C1 segment of cervical spinal cord (tissue), 14 donors: ENCODE measurements at places on chromosomes 5 and 9.

DNA sequence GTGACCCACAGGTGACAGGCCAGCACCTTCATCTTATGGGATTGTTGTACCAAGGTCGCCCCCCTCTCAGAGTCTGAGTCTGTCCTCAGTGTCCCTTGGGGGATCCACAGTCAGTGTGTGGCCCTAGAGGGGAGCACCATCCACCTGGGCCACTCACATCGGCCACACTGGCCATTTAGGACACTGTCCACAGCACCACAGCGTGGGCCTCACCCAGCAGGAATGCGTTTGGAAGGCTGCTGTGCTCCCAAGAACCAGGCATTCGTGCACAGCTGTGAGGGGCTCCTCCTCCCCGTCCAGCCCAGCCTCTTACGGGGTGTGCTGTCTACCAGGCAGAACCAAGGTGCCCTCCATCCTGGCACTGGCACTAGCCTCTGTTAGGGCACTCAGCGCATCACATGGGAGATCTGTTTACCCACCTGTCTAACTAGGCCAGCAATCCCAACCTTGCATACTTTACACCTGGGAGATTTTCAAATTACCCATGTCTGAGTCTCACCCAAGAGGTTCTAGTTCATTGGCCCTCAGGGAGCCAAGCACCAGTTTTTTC, 24.5 kb upstream of the UBE2QL1 start:
- DNase-seq = no peak

GRCh38 chr5:168353216-168353957, 61.9 kb downstream of the WWC1 start:
- no peak for DNase-seq

DNA sequence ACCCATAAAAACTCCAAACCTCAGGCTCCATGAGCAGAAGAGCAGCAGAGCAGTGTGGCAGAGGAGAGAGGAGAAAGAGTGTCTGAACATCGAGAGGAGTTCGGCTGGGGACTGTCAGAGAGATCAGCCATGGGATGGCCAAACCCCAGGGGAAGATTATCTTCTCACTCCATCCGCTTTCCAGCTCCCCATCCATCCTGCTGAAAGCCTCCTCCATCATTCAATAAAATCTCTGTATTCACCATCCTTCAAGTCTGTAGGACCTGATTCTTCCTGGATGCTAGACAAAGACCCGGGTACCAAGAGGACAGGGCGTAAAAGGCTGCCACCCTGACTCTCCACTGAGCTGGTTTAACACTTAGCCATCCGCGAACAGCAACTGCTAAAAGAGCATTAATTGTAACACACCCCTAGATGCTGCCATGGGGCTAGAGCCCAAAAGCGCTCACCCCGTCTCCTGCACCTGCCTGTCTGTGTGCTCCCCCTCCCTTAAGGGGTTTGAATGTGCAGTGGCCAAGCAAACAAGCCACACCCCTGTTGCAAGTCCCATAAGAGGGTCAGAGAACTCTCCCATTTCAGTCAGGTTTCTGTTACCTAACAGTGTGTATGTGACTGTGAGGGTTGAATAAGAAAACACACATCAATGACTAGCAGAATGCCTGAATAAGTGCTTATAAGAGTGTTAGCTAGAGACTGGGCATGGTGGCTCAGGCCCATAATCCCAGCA, 13.9 kb upstream of the SELENOP start:
- no peak for DNase-seq

- no peak for DNase-seq
Measured at GRCh38 chr5:110054240-110054639, 364.5 kb downstream of the MAN2A1 start.

GRCh38 chr5:180090769-180091546, 19.4 kb upstream of the RNF130 start:
- DNase-seq = peak; percentile 9

GRCh38 chr5:72251386-72251785, 68.7 kb downstream of the MRPS27 start:
- DNase-seq = no peak

DNA sequence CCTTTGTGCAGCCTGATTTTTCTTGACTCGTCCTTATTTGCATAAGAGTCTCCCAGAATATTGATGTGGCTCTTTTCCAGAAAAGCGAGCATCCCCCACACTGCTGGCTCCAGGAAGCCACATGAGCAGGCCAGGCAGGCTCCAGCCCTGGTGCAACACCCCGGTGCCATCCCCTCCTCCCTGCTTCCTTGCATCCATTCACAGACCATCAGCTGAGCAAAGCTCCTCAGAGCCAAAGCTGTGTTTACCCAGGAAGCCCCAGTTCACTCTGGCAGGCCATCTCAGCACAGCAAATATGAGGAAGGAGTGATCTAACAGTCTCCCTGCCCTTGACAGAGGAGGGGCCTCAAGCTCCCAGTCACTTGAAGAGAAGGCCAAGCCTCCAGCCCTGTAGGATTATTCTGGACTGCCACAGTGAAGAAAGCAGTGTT, 34.4 kb downstream of the INSYN2B start:
- DNase-seq = peak; percentile 47

GRCh38 chr9:114384341-114384740, 3.4 kb downstream of the AKNA start:
- DNase-seq = no peak

DNA sequence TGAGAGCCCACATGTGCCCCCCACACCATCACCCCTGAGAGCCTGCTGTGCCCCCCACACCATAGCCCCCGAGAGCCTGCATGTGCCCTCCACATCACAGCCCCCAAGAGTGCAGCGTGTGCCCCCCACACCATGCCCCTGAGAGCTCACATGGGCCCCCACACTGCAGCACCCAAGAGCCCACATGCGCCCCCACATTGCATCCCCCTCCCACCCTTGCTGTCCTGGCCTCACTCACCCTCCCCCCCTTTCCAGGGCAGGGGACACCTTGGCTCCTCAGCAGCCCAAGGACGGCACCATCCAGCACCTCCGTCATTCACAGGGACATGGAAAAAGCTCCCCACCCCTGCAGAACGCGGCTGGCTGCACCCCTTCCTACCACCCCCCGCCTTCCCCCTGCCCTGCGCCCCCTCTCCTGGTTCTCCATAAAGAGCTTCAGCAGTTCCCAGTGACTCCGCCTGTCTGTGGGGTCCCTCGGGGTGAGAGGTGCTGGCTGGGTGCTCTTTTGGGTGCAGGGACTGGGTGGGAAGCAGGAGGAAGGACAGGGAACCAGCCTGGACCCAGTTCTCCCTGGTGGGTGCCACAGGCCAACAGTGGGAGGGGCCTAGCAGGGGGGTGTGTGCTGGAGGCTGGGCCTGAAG, 5.0 kb downstream of the LCN1 start:
- no peak for DNase-seq

GRCh38 chr9:75962013-75962661, 71.7 kb downstream of the PCSK5 start:
- DNase-seq = no peak

DNA sequence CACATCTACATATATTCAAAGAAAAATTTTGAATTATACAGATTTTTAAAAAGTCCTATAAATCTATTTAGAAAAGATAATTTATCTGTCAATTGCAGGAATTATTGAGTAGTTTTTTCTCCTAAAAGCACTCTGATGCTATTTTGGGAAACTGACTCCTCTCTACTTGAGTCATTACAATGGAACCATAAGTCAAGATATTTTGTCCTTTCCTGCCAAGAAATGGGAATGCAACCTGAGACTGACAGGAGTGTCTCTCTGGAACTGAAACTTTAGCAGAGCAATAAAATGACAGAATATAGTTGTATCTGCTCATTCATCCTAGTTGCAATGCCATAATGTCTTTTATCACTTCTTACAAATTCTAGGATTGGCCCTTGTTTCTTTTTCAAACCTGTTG, 48.6 kb downstream of the CARTPT start:
- DNase-seq = no peak

- peak; percentile 30 for DNase-seq
Measured at GRCh38 chr9:112852741-112853504, 37.8 kb downstream of the SLC46A2 start.

DNA sequence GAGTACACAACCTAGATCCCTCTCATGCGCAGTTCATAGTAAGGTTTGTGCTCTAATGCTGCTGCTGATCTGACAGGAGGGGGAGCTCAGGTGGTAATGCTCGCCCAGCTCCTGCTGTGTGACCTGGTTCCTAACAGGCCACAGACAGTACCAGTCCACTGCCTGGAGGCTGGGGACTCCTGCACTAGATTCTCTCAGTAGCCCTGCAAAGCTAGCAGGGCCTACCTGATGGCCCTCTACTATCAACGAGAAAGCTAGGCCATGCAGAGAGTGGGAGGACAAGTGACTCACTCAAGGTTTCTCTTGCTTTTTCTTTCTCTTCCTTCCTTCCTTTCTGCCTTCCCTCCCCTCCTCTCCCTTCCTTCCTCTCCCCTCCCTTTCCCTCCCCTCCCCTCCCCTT, 55.1 kb upstream of the TEX48 start:
- no peak for DNase-seq

DNA sequence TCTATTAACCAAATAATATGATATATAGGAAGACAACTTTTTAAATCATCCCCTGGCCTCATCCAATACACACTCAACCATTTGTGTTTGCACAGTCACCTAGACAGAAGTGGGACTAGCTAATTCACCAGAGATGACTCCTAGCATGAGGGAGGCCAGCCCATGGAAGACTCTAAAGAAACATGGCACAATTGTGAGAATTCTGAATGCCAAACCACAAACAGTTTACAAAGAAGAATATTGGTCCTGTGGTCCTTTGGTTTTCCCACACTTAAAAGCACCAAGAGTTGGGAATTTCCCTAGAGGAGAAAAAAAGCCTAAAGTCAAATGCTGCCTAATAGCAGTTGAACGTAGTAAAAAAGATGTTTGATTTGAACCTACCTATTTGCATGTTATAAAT, 609.9 kb downstream of the ACTL7B start:
- DNase-seq = no peak

DNA sequence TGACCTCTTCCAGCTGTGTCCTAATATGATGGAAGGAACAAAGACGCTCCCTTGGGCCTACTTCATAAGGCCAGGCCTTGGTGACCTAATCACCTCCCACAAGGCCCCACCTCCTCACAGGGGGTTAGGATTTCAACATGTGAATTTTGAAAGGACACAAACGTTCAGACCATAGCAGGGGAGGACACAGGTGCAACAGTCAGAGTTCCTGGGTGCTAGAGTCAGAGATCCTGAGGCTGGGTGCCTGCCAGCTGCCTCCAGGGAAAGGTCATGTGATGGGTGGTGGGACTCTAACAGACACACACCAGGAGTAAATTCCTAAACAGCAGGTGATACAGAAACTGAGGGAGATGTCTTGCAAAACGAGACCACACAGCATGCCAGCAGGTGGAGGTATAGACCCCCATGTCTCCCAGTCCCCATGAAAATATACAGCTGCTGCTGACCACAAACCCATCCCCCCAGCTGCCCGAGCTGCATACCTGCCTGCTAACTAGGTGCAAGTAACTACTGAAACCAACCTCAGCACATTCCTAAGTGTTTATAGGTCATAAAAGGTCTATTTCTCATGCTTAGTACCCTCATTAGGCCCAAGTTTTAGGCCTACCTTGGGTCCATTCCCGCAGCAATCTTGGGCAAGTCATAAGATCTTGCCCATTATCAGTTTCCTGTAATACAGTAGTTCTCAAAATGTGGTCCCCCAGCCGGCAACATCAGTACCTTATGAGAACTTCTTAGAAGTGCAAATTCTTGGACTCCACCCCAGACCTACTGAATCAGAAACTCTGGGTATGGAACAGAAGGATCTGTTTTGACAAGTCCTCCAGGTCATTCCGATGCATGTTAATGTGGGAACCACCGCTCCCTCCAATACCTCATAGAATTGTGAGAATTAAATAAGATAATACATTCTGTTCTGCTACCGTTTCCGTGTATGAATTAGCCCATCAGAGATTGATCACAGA, 245.3 kb downstream of the ENC1 start:
- DNase-seq = no peak

DNA sequence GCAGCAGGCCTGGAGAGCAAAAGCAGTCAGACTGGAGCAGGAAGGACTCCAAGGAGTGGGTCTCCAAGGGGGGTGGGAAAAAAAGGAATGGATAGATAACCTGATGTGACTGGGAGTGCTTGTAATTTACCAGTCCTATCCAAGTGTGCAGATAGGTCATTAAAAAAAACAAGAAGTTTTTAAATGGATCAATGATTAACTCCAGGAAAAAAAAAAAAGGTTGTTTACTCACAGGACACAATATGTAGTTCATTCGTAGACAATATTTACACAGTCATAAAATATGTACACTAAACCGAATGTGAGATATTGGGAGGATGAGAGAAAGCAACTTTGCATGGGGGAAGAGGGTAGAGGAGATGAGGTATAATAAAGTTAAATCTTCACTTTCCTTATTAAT, 20.4 kb downstream of the ZBTB5 start:
- DNase-seq = no peak

- no peak for DNase-seq
Measured at GRCh38 chr5:118006219-118006618, 982.1 kb downstream of the DTWD2 start.

- DNase-seq = peak; percentile 67
Measured at GRCh38 chr5:138489683-138490061, 24.4 kb downstream of the EGR1 start.

GRCh38 chr9:85067792-85068191, 398.3 kb downstream of the NTRK2 start:
- DNase-seq = no peak

DNA sequence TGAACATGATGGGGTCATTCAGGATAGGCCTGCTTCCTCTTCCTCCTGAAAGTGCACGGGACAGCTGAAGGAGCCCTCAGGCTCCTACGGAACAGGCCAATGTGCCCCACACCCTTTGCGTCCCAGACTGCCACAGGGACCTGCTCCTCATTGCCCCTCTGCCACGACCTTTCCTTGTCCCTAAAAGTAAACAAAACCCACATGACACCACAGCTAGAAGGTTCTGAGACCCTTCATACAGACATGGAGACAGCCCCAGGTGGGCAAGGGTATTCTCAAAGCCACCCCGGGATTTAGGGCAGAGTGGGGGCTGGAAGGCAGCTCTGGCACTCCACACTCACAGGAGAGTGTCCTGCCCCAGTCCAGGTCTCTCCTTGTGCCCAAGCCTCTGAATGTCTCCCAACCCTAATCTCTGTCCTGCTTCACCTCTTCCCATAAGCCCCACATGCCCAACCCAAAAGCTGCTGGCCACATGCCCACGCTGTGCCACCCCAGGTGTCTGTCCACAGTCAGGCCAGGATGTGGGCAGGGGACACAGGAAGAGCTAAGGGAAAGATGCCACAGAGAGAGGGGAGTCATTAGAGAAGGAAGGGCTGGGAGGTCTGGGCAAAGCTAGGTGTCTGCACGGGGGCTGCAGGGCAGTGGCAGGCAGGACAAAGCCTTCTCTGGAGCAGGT, 800 bp downstream of the AMBP start:
- no peak for DNase-seq

DNA sequence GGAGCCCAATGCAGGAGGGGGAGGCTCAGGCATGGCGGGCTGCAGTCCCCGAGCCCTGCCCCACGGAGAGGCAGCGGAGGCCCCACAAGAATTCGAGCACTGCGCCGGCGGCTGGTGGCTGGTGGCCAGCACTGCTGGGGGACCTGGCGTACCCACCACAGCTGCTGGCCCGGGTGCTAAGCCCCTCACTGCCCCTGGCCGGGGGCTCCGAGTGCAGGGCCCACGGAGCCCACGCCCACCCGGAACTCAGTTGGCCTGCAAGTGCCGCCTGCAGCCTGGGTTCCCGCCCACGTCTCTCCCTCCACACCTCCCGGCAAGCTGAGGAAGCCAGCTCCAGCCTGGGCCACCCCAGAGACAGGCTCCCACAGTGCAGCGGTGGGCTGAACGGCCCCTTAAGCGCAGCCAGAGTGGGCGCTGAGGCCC, 780.3 kb downstream of the DTWD2 start:
- DNase-seq = no peak
